Tongue (tissue), 3 donors: ENCODE measurements at places on chromosomes 3 and 15. TPM values are rescaled to one million over a fixed set of nuclear protein-coding genes. Genes with fewer than 3 reads are reported as not detected.
A peak's percentile ranks its signal among the peaks of the same experiment; 100 is the strongest.

- no peak for DNase-seq
Measured at GRCh38 chr3:126147932-126148683, 32.3 kb downstream of the ALDH1L1 start.

GRCh38 chr3:29919571-29919970 is 638.7 kb downstream of the RBMS3 start:
- DNase-seq: peak; percentile 51

Gene RASL12
- 32.8 TPM for total RNA-seq

Gene GOLGA6D
- not detected for total RNA-seq

GRCh38 chr3:18444595-18445400 is 19.7 kb upstream of the SATB1 start:
- DNase-seq: peak; percentile 87

Gene FBLN2
- total RNA-seq: 84.3 TPM

GRCh38 chr3:29333576-29333975 is 52.7 kb downstream of the RBMS3 start:
- DNase-seq: peak; percentile 31

Gene STRC
- total RNA-seq: 0.21 TPM

GRCh38 chr3:49133226-49133951 is 539 bp upstream of the LAMB2 start:
- DNase-seq: peak; percentile 96

DNA sequence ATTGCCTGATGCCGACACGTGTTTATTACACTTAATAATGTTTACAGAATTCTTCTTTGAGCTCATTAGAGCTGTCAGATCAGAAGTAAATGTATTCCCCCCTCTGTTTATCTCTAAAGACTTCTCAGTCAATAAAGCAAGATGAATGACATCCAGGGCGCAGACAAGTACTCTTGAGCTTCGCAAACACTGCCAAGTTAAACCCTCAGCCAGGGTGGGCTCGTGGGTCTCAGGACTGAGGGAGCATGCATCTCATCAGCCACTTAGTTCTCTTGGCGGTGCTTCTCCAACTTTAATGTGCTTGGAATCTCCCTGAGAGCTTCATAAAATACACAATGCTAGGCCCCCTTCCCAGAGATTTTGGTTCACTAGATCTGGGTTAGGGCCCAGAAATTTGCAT is 333.9 kb upstream of the THRB start:
- no peak for DNase-seq

DNA sequence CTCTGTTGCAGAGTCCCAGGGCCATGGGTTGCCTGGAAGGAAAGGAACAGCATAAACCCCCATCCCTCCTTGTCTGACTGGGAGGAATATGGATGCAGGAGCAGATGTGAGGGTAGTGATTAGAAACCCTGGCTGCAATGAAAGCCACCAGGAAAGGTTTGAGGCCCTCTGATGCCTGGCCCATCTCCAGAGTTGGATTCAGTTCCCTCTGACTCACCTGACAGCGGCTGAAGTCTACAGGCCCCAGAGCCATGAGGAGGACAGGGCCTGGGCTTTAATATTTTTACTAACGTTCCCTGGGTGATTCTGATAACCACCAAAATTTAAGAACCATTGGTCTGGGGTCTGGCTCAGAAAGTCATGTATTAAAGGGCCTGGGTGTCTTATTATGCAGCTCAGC is 214.0 kb downstream of the EPHB1 start:
- DNase-seq: no peak

Gene ITIH3
- 0.62 TPM for total RNA-seq

Gene STARD9
- 31.1 TPM for total RNA-seq

DNA sequence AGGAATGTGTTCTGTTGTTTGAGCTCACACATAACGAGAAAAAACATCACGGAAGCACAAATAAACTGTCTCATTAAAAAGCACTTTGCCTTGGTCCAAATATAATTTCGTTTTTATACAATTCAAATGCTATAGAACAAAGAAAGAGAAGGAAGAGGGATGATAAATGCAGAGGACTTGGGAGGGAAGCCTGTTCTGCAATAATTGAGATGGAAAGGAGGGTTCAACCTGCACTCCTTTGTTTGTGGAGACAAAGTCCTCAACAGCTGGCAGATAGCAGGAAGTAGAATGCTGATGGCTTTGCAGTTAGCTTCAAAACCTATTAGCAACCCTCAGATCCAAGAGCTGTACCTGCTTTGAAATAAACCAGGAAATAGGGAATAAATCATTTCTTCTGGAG is 1010.8 kb downstream of the FHIT start:
- DNase-seq: no peak

GRCh38 chr15:89096664-89097063 is 8.4 kb downstream of the ABHD2 start:
- DNase-seq: no peak

Gene SLC6A20
- 1.2 TPM for total RNA-seq

GRCh38 chr3:30170681-30171438 is 435.5 kb upstream of the TGFBR2 start:
- no peak for DNase-seq

DNA sequence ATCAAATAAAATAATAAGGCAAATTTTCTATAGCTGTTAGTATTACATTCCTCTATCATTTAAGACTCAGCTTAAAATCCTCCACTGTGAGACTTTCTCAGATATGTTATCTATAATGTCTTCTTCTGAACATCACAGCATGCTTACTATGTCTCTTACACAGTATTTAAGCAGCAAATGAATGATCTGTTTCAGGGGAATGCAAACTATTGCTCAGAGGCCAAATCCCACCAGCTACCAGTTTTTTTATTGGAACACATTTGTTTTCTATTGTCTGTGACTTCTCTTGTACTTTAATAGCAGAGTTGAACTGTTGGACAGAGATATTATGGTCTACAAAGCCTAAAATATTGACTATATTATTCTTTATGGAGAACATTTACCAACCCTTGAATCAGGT is 59.6 kb downstream of the C3orf38 start:
- DNase-seq: no peak

- no peak for DNase-seq
Measured at GRCh38 chr15:45719490-45719889, 84.7 kb downstream of the SQOR start.

Gene ACKR4
- total RNA-seq: 6.6 TPM

- DNase-seq: peak; percentile 63
Measured at GRCh38 chr3:147410526-147411237, 1.5 kb downstream of the ZIC1 start.

Gene CGGBP1
- 87.1 TPM for total RNA-seq

Gene ACAN
- total RNA-seq: 12.6 TPM

Gene ROPN1B
- 1.3 TPM for total RNA-seq

Gene CACNA1D
- 10.1 TPM for total RNA-seq

Gene DAPK2
- total RNA-seq: 14.6 TPM

Gene PIERCE2
- not detected for total RNA-seq

DNA sequence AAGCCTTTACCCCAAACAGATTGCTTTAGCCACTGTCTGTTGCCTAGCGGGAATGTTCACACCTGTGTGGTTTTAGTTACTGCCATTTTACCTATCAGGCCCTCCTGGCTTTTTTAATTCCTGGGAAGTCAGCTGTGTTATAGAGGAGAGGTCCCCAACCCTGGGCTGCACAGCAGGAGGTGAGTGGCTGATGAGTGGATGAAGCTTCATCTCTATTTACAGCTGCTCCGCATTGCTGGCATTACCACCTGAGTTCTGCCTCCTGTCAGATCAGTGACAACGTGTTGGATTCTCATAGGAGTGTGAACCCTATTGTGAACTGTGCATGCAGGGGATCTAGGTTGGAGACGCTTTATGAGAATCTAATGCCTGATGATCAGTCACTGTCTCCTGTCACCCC is 127.0 kb downstream of the MBNL1 start:
- no peak for DNase-seq

DNA sequence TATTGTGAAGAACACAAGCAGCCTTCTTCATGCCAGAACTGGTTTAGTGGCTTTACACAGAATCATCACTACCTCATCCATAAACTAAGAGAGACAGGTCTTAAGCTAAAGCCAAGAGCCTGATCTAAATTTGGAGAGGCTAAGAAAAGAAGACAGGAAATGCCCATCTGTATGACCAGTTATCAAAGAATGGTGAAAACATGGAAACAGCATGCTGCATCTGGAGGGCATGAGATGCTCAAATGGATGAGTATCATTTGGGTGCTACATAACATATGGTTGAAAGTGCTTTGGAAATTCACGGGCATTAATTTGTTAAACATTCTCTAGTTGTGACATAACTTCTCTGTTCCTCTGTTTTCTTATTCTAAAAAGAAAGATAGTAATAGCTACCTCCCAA is 112.5 kb downstream of the CPNE4 start:
- no peak for DNase-seq

DNA sequence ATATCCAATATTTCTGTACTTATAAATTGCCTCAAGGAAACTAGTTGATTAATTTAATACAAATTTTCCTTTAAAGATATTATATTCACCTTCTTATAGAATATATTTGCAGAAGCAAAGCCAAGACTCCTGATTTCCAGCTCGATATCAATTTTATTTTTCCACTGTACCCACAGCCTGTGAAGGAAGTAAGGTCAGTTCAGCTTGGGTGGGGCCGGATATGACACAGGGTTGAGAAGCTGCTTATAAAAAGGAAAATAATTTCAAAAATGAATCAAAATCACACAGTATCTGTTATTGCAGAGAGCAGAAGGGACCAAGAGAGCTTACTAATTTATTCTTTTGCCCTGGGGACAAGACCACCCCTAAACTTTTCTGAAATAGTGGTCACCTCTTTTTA is 491.4 kb downstream of the TUSC7 start:
- no peak for DNase-seq

- DNase-seq: no peak
Measured at GRCh38 chr15:40197434-40197833, 36.6 kb downstream of the BUB1B start.

DNA sequence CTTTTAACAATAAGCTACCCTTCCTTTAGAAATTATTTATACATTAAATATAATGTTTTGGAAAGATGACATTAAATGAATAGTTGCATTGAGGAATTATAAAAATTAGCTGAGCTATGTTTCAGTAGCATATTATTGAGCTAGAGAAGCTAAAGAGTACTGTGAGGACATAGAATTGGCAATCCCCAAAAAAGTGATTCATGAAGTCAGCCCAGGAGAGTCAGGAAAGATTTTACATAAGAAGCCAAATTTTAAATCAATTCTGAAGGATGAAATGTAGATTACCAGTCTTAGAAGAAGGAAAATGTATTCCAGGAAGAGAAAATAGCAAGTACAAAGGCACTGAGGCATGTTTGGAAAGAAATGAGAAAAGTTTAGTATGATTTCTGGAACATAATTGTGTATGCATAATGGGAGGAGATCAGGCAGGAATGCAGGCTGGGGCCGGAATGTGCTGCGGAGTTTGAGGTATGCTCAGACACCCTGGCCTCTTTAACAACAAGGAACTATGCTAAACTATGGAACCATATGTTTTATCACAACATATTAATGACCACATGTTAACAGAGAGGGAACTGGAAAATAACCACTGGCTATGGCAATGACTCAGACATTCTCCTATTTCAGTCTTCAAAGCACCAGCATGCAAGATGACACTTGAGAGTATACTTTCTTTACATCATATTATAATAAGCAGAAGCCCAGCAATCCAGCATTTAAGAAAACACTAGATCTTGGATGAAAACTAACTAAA is 103.3 kb upstream of the COL8A1 start:
- DNase-seq: peak; percentile 38

DNA sequence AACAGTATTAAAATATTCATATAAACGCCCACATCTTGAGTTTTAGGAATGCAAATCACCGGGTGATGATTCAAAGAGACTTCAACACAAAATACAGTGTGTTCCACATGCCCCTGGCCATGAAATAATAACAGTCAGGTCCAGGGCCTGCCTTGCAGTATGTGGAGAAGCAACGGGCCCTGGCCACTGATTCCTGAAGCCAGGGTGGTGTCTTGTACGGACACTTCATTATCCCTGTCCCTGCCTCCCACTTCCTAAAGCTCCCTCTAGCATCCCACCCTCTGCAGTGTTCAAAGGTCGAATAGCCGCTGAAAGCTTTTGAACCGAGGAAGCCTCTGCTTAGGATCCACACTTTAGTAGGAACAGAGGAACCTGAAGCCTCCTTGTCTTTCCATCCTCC is 50.4 kb upstream of the PCSK6 start:
- no peak for DNase-seq

Gene CILP
- total RNA-seq: 70.9 TPM

Gene PARP15
- total RNA-seq: 1.1 TPM

- DNase-seq: peak; percentile 56
Measured at GRCh38 chr3:14814411-14814871, 4.3 kb upstream of the FGD5 start.

GRCh38 chr3:168844894-168845482 is 749.3 kb upstream of the GOLIM4 start:
- no peak for DNase-seq

GRCh38 chr3:59573911-59574310 is 524.1 kb upstream of the CFAP20DC start:
- peak; percentile 38 for DNase-seq

GRCh38 chr3:8607234-8608040 is 37.2 kb downstream of the SSUH2 start:
- DNase-seq: peak; percentile 85

DNA sequence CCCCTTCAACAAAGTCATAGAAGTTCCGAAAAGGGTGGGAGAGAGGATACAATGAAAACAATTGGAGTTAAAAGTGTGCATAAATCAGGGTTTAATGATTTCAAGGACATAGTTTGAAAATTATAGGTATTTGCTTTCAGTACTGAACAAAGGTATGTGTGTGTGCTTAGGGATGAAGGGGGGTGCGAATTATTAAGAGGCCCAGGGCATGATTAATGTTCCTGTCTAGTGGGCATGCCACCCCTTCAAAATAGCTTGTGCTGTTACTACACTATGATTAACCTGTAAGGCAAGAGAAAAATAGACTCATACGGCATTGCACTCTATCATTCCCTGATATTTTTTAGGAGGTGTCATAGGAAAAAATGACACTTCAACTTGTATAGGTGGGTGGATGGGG is 731.6 kb downstream of the NAALADL2 start:
- no peak for DNase-seq

Gene BOC
- 95.9 TPM for total RNA-seq

Gene KLHL6
- total RNA-seq: 4.2 TPM

DNA sequence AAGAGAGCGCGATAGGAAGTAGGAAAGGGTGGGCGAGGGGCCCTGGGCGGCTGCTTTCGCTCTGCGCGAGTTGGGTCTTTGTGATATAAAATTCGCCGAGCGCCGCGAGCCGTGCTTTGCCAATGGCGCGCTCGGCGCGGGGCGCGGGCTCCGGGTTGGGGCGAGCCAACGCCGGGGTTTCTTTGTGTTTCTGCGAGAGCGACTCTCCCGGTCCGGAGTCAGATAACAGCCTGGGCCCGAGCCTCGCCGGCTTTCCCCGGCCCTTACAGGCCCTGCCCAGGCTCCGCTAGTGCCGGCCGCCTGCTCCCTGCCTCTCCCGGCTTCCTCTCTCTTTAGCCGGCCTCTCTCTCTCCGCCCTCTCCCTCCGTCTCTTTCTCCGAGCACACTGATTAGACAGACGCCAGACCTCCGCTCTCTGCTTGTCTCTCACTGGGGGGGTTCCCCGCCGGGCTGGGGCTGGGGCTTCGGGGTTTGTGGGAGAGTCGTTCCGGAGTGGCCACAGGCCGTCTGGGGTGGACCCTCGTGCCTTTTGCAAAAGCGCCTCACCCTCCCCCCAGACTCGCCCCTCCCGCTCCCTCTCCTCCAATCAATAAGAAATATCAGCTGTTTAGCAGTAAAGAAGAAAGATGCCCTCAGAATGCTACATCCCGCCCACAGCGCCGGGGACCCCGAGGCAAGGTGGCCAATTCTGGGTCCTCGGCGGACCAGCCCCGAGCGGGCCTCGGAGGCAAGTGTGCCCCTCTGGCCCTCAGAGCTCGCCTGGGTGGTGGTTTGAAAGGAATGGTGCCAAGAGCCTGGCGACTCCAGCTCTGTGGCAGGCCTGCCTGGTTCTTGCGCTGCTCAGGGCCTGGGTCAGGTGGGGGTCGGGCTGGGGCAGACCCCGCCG is 2.9 kb downstream of the NR2F2 start:
- peak; percentile 54 for DNase-seq

Gene CPLX3
- not detected for total RNA-seq
